A549 treated with Mapracorat at 1 μM for 4 hours (cell line): ENCODE measurements at places on chromosomes 3 and 15. TPM values are rescaled to one million over a fixed set of nuclear protein-coding genes. Genes with fewer than 3 reads are reported as not detected.

CLRN1 gene
- not detected in 5 replicates for total RNA-seq

ANKDD1A gene
- total RNA-seq = 1.7 to 2.8 TPM (median 2.2 TPM) in 5 replicates

KAT2B gene
- total RNA-seq = 5.4 to 9.0 TPM (median 5.7 TPM) in 5 replicates

DUOX1 gene
- not detected in 5 replicates for total RNA-seq

NEDD4 gene
- 63.5 to 82.2 TPM (median 74.1 TPM) in 5 replicates for total RNA-seq

CHST2 gene
- total RNA-seq = 0.48 to 1.2 TPM (median 0.91 TPM) in 5 replicates

PDE8A gene
- 23.4 to 27.2 TPM (median 27.1 TPM) in 5 replicates for total RNA-seq

GOLGA8R gene
- total RNA-seq = 0.17 to 0.26 TPM (median 0.22 TPM) in 4 of 5 replicates, not detected in the other

DNAH12 gene
- 0.02 to 0.09 TPM (median 0.03 TPM) in 4 of 5 replicates, not detected in the other for total RNA-seq

DAZL gene
- total RNA-seq = not detected in 5 replicates

DCLK3 gene
- not detected in 5 replicates for total RNA-seq

TUSC7 gene
- not detected in 5 replicates for total RNA-seq

DUOXA2 gene
- total RNA-seq = not detected in 5 replicates

SPINK8 gene
- not detected in 5 replicates for total RNA-seq

HCN4 gene
- total RNA-seq = 0.25 to 0.38 TPM (median 0.33 TPM) in 5 replicates

STX19 gene
- total RNA-seq = not detected in 5 replicates

GUCA1C gene
- total RNA-seq = not detected in 5 replicates

TMCO5A gene
- not detected in 5 replicates for total RNA-seq

TGM5 gene
- not detected in 5 replicates for total RNA-seq

GOLGA8G gene
- not detected in 5 replicates for total RNA-seq

ADGRG7 gene
- total RNA-seq = not detected in 5 replicates

RSL24D1 gene
- total RNA-seq = 89.0 to 108 TPM (median 94.1 TPM) in 5 replicates

CLEC3B gene
- 0.27 TPM in 1 of 5 replicates, not detected in the others for total RNA-seq

RGMA gene
- 0.10 to 0.56 TPM (median 0.22 TPM) in 5 replicates for total RNA-seq

LRRC15 gene
- total RNA-seq = 0.12 to 0.17 TPM (median 0.14 TPM) in 5 replicates

OR5H1 gene
- total RNA-seq = not detected in 5 replicates

HCLS1 gene
- total RNA-seq = 0.06 to 0.24 TPM (median 0.10 TPM) in 4 of 5 replicates, not detected in the other

DNAJA4 gene
- total RNA-seq = not detected in 5 replicates

NANOGP8 gene
- not detected in 5 replicates for total RNA-seq

DPPA2 gene
- total RNA-seq = not detected in 5 replicates

PRTG gene
- total RNA-seq = 10.0 to 11.3 TPM (median 10.5 TPM) in 5 replicates

BNC1 gene
- 0.72 to 0.95 TPM (median 0.76 TPM) in 5 replicates for total RNA-seq

CX3CR1 gene
- total RNA-seq = 0.04 TPM in 1 of 5 replicates, not detected in the others

CALML4 gene
- total RNA-seq = 6.2 to 11.1 TPM (median 9.0 TPM) in 5 replicates

DHFR2 gene
- total RNA-seq = 2.4 to 3.6 TPM (median 3.2 TPM) in 5 replicates

GPR149 gene
- total RNA-seq = not detected in 5 replicates

ROBO2 gene
- not detected in 5 replicates for total RNA-seq

GOLGA8O gene
- 0.26 to 0.60 TPM (median 0.35 TPM) in 5 replicates for total RNA-seq

CCR3 gene
- not detected in 5 replicates for total RNA-seq

NEK4 gene
- 10.0 to 15.8 TPM (median 13.6 TPM) in 5 replicates for total RNA-seq

POMGNT2 gene
- 6.3 to 9.0 TPM (median 8.1 TPM) in 5 replicates for total RNA-seq

PPP2R3A gene
- total RNA-seq = 1.4 to 2.9 TPM (median 2.2 TPM) in 5 replicates
